ENCODE measurements at places on chromosomes 6 and 20. TPM values are rescaled to one million over a fixed set of nuclear protein-coding genes. Genes with fewer than 3 reads are reported as not detected.
A peak's percentile ranks its signal among the peaks of the same experiment; 100 is the strongest.

GLP1R gene
- polyA plus RNA-seq = not detected

OTOR gene
- not detected for polyA plus RNA-seq

TFAP2B gene
- polyA plus RNA-seq = not detected

CUTA gene
- polyA plus RNA-seq = 427 TPM

NNAT gene
- polyA plus RNA-seq = 8.2 TPM

SRC gene
- polyA plus RNA-seq = 24.2 TPM

- DNase-seq = peak; percentile 5
These were observed 662 bp downstream of the ENTPD6 start for GRCh38 chr20:25195962-25196785.

DNA sequence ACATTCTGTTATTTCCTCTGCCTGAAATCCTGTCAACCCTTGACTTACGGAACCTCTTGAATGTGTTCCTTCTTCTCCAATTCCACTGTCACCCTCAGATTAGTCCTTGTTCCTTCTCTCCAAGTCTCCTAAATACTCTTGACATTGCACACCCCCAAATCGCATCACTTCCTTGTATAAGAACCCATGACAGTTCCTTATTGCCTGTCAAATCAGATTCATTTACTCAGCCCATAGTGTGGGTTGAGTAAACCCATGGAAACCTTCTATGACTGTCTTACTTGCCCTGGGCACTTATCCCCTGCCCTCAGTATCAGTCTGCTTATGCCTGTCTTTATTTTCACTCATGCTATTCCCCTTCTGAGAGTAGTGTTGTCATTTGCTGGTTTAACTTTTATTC, 40.5 kb downstream of the ARMC2 start:
- DNase-seq = no peak

DNA sequence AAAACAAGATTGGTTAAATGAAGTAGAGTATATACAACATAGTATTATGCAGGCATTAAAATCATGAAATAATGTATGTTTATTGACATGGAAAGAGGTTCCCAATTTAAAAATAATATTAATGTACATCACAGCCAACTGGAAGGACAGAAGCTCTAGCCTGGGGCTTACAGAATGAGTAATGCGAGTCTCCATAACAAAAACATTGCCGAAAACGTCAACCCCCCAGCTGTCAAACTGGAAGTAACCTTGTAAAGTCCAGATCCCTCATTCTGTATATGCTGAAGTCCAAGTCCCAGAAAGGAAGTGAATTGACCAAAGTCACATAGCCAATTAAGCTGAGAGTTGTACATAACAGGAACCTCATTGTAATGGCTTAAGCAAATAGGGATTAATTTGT, 128.7 kb upstream of the ECI2 start:
- DNase-seq = no peak

DNA sequence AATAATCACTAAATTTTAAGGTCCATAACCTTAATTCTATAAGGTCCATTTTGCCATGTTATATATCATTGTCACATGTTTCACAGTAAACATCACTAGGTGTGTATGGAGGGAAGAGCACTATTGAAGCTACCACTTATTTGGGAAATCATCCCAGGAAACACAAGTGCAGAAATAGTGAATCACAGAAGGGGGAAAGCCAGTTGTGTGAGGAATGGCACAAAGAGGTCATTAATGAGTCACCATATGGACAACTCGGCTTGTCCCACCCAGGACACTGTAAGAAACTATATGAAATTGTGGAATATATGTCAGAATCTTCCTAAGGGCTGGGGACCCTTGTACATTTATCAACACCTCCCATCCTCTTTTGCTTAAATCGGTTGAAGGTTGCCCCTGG, 13.7 kb downstream of the BTN3A1 start:
- DNase-seq = peak; percentile 38

DNA sequence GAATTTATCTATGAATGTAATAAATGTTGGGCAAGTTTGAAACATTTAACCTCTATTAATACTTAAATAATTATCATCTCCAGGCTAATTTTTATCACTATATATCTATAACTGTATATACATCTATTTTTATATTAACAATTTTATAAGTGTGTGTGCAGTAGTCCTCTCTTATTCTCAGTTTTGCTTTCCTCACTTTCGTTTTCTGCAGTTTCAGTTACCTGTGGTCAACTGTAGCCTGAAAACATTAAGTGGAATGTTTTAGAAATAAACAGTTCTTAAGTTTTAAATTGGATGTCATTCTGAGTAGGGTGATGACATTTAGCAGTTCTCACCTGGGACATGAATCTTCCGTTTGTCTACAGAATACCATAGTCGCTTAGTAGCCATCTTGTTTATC, 379.4 kb upstream of the MAN1A1 start:
- DNase-seq = no peak

DNA sequence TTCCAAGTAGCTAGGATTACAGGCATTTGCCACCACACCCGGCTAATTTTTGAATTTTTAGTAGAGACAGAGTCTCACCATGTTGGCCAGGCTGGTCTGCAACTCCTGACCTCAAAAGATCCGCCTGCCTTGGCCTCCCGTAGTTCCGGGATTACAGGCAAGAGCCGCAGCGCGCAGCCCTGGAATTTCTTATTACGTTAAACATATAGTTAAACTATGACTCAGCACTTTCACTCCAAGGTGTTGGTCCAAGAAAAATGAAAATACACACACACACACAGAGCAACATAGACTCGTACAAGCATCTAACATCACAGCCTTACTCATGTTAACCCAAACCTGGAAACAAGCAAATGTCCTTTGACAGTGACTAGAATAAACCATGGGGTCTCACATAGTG, 663.9 kb downstream of the PRKN start:
- DNase-seq = no peak

DNA sequence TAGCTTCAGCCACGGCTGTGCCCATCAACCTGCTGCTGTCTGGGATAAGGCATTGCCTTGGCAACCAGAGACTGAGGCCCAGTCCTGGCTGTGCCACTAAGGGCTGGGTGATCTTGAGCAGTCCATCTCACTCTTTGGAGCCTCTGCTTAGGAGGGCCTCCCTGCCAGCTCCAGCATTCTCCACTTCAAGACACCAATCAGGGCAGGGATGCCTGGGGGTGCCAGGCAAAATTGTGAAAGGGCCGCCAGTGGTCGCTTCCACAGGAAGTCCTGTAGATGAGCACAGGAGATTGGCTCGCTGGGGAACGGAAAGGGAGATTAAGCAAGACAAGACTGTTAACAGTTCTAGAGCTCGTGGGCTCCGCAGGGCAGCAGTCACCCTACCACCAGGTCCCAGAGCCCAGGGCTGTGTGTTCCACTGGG, at the start of gene RAB44:
TSS of gene RAB44 (plus strand) at position 346 of the 423 bp plus-strand sequence. CDS start 6,410 bp downstream, outside the sequence.
- no peak for DNase-seq

DNA sequence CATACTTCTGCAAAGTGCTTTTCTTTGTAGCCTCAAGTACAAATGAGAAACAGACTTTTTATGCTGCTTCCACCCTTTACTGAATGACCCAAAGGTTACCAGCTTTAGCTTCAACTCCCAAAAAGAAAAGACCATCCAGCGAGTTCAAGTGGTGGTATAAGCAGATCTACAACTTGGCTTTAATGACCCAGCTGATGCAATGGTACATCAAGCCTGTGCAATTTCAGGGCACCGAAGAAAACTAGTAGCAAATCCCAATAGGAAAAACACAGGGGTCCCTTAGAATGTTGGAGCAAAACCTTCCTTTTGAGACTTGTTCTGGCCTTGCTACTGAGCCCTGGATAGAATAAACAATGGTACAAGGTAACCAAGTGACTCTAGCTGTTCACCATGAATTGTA, 33.8 kb downstream of the STX7 start:
- DNase-seq = no peak

Measured in IMR-90 (cell line).